NCI-H1930 (cell line): ENCODE measurements at places on chromosomes 11 and 22.

DNA sequence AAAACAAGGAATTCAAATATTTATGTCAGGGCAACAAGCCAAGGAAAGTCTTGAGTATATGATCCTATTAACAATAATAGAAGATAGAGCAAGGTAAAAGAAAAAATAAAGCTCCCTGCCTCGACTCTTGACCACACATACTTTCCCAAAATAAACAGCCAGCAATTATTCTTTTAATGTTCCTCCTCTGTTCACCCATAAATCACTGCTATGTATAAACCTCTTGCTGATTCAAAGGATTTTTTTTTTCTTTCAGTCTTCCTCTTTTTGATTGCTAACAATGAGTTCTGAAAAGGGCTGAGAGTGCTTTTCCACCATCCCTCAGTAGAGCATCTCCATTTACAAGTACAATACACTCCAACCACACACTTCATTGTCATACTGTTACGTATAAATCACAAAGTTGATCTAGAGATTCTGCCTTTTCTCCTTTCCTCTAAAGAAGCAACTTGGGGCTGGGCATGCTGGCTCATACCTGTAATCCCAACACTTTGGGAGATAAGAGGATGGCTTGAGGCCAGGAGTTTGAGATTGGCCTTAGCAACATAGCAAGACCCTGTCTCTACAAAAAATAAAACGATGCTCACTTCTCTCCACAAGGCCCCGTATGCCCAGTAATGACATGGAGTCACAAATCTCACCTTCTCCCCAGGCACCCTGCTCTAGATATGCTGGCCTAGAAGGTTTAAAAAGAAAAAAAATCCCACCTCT, 24.0 kb downstream of the RAB30 start:
- peak; percentile 68 for DNase-seq

DNA sequence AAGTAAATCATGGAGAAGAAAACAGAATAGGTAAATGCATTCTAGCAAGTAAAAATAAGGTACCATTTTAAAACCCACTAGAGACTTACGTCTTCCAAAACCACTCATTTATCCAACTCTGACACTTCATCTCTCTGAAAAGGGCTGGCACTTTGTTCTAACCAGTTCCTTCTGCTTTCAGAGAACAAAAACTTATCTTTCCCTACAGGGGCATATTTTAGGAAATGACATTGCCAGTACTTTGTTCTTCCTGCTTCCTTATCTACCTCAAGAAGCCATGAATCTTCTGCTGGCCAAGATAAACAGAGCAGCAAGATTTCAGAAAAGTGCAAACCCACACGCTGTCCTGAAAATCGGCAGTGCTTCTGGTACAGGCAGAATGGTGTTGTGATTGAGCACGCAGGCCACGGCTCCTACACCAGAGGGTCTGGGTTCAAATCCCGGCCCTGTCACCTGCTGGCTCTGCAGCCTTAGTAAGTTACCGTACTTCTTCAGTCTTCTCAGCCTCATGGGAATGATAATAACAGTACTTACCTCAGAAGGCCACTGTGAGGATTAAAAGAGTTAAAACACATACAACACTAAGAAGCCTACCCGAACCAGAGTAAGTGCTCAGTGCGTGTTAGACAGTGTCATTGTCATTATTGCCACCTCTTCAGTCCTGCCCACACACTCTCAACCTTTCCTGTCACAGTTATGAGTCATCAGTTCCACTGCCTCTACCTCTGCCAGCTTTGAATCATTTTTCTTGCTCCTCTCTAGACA, 11.0 kb downstream of the MPZL3 start:
- no peak for DNase-seq

DNA sequence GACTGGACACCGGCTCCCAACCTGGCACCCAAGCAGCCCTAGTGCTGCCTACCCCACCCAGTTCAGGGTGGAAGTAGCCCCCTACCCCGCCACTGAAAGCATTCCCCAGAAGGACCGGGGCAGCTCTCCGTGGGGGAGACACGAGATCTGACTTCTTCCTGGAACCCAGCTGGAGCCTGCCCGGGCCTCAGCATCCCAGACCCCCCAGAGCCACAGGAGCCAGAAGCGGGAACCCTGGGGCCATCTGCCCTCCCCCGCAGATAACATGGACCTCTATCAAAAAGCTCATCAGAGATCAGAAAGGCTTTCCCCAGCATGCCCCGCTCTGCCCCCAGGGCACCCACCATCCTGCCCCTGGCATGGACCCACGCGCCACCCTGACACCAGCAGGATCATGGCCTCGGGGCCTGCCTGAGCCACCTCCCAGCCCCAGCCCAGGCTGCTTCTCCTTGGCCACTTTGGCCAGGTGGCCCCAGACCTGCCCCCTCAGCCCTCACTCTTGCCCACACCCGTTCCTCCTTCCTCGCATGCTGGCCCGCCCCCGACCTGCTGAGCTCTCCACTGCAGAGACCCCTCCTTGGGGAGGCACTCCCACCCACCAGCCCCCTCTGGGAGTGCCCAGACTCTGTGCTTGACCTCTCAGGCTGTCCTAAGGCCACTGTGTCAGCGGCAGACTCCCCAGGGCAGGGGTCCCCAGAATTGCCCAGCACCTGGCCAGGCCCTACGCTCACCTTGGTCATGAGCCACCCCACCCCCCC, 17.1 kb downstream of the WNT7B start:
- DNase-seq = no peak

DNA sequence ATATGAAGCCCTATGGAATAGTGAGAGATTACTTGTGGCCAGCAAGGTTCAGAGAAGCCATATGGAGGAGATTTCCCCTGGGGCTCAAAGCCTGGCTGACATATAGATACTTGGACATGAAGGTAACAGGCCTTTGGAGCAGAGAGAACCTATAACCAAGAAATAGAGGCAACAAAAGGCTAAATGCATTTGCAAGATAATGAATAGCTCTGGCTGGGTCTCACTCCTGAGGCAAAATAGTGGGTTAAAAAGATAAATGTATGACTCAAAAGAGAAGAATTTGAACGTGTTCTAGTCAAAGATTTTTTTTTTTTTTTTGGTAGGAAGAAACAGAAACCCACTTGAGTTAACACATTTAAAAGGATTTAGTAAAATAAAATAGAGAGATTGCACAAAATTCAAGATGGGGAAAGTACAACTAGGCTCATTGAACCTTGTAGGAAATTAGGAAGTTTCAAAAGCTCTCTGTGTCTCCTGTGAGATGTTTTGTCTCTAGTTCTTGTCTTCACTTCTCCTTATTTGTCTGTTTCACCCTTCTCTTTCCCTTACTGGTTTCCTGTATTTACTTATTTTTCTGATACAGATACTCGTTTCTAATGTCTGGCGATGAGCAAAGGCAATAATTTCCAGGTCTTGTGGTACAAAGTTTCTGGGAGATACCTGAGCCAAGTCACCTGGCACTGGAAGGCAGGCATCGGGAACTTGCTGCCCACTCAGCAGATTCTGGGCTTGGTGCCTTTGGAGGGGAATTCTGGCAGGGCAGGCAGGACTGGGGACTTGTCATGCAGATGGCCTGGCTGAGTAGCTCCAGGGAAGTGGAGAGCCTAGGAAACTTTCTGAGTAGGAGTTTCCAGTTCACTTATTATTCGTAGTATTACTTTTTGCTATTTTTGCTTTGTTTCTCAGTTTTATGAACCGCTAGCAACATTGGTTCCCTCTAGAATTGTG, 49.2 kb upstream of the SESN3 start:
- no peak for DNase-seq

DNA sequence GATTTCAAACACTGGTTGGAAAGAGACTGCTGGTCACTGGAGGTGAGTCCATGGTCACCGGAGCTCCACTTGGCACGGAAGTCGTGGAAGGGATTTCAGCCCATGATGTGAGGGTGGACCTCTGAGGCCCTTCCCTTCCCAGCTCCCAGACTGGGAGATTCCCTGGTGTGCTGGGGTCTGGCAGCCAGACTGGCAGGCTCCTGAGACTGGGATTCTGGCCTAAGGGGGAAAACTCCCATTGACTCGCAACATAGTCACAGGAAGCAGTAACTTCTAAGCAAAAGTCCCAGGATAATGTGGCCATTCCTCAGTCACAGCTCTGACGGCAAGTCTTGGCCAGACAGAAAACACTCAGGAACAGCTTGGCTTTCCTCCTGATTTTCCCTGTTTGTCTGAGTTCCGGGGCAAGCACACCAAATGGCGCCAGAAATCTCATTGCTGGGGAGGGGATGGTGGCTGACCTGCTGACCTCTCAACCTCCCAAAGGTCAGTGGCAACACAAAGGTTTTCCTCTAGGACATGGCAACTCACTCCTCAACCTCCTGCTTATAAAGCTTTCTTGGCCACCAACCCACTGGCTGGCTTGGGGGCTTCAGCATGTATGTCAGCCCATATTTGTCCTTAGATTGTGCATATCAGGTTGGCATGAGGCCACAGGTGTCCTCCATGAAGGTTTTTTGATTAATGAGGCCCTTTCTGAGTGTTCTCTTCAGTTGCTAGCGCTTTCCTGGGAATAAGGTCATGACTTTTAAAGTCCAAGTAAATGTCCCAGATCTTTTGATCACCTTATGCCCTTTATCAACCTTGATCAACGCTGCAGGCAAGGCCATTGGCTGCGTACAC, 99.5 kb downstream of the CCDC81 start:
- DNase-seq = no peak

DNA sequence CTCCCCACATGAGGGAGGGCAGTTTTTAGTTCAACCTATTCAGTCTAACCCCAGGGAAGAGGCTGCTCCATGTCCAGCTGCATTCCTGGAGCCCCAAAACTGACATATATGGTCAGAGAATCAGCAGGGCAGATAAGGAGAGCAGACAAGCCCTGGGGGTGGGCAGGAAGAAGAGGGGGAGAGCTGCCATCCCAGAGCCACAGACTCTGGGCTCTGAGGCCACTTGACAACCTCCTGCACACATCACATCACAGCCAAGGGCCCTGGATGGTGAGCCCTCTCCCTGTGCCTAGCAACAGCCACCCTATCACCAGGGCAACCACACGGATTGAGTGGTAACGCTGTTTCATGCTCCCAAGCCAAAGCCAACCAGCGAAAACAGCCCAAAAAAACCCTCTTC, 3.1 kb downstream of the ARHGAP1 start:
- DNase-seq = no peak

- no peak for DNase-seq
Observed at GRCh38 chr11:47488674-47489394, 39.9 kb upstream of the RAPSN start.

- no peak for DNase-seq
Observed at GRCh38 chr22:45731798-45732495, 60.3 kb downstream of the ATXN10 start.

DNA sequence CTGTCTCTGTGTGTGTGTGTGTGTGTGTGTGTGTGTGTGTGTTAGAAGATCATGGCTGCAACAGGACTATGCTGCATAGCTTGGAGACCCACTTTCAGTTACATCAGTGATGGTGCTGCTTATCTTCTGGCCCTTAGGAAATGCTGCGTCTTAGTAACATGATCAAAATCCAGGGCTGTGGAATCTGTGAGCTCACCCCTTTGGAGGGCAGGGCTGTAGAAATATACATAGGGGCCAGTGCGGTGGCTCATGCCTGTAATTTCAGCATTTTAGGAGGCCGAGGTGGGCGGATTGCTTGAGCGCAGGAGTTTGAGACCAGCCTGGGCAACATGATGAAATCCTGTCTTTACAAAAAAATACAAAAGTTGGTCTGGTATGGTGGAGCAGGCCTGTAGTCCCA, 151.5 kb upstream of the RASSF10 start:
- no peak for DNase-seq

DNA sequence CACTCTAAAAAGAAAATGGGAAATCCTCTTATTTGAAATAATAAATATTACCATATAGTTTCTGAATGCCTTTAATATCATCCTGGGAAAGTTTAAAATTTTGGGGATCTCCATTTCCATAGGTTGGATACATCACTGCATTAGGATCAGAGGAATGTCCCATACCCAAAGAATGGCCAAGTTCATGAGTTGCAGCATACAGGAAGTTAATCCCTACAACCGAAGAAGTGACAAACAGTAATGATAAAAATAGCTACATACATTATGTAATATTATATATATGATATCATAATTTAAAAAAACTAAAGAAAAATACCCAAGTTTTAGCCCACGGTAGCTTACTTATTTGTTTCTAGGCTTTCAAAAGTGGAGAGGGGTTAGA, 7.4 kb downstream of the MMP7 start:
- DNase-seq = no peak

DNA sequence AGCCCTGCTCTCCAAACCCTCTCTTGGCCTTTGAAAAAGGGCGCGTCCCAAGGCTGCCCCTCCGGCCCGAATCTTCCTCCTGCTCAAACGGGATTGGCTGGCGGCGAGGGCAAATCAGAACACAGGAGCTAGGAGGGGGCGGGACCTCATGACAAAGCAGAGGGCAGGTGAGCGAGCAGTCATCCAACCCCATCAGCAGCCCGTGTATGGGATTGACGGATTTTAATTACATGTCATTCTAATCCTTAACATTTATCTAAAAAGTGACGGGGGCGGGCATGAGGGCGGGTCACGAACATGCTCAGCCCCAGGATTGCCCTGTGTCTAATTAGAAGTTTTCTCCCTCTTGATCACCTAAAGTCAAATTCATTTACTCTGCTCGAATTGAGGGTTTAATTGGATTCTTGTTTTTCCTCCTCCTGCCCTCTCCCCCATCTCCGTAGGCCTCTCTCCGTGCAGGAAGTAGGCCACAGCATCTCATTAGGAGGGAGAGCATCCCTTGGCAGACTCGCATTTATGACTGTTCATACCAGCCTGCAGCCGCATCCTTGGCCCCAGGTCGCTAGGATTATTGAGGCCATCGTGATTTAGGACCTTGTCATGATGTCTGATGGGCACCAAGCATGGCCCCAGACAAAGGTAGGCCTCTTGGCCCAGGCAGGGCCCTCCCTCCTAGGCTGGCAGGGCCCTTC, 147.1 kb downstream of the CHST1 start:
- no peak for DNase-seq

- no peak for DNase-seq
Observed at GRCh38 chr11:114017723-114018122, 41.8 kb upstream of the ZBTB16 start.

DNA sequence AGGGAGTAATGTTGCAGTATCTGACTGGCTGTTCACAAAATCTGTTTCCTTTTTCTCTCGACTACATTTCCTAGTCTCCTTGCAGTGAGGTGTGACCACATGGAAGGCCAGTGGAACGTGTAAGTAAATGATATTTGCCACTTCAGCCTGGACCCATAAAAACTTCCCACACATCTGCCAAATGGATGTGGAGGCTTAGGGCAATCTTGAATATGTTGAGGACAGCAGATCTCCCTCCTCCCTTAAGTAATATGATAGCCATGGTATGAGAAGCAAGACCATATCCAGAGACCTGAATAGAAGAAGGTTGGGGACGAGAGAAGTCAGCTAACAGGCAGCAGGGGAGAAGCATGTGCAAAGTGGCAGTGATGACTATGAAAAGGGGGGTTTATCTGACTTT, 33.0 kb upstream of the C11orf87 start:
- DNase-seq = no peak

- DNase-seq = no peak
Observed at GRCh38 chr11:1299621-1300020, 9.8 kb downstream of the TOLLIP start.

GRCh38 chr11:35529971-35530495, 4.6 kb upstream of the PAMR1 start:
- no peak for DNase-seq
